B cell (primary cell): ENCODE measurements at places on chromosomes 2 and 18. TPM values are rescaled to one million over a fixed set of nuclear protein-coding genes. Genes with fewer than 3 reads are reported as not detected.

Gene IL37
- 0.79 TPM in 1 of 2 replicates, not detected in the other for total RNA-seq

Gene GPR17
- 0.22 TPM in 1 of 2 replicates, not detected in the other for total RNA-seq

Gene DTNA
- not detected in 2 replicates for total RNA-seq

Gene FAM124B
- total RNA-seq, result 0.34 TPM in 1 of 2 replicates, not detected in the other

Gene ZNF512
- total RNA-seq, result 65.2 and 72.3 TPM in 2 replicates

Gene SRD5A2
- total RNA-seq, result not detected in 2 replicates

Gene SP140L
- total RNA-seq, result 154 and 167 TPM in 2 replicates

Gene SULT1C4
- not detected in 2 replicates for total RNA-seq

Gene RUFY4
- not detected in 2 replicates for total RNA-seq

Gene CCL20
- not detected in 2 replicates for total RNA-seq

Gene DQX1
- total RNA-seq, result 0.57 and 0.87 TPM in 2 replicates

Gene RPRM
- total RNA-seq, result not detected in 2 replicates

DNA sequence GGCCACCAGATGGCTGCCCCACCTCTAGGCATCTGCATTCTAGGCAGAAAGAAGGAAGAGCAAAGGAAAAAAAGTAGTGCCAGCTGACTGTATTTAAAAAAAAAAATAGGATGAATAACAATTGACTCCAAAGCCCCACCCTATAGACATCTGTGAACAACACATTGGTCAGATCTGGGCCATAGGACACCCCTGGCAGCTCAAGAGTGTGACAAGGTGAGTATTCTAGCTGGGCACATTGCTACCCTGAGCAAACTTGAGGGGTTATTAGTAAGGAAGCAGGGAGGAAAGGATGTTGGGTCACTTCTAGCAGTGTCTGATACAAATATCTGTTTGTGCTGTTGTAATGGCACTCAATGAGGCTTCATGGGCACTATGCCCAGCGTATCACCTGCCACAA, 58.6 kb upstream of the NPAS2 start:
- H3K4me1 ChIP-seq, result no peaks in the 10 kb centered on the region
- H3K27ac ChIP-seq, result no peak overlapping the region
- no peak overlapping the region for H3K4me3 ChIP-seq
- DNase-seq, result no peak

GRCh38 chr2:144659731-144660275, 139.9 kb upstream of the ZEB2 start:
- no peak overlapping the region for H3K27ac ChIP-seq
- H3K27me3 ChIP-seq, result no peaks in the 10 kb centered on the region
- no peak overlapping the region for H3K4me3 ChIP-seq
- H3K36me3 ChIP-seq, result no peaks in the 10 kb centered on the region

GRCh38 chr2:136119717-136120675, 2.0 kb upstream of the CXCR4 start:
- no peaks in the 10 kb centered on the region for H3K27me3 ChIP-seq
- peak overlapping the region; percentile 96 for H3K27ac ChIP-seq
- H3K36me3 ChIP-seq, result peaks cover 15% of the 10 kb centered on the region
- H3K4me3 ChIP-seq, result peak overlapping the region; percentile 95
- peaks cover 53% of the 10 kb centered on the region for H3K4me1 ChIP-seq

- DNase-seq, result no peak
- no peaks in the 10 kb centered on the region for H3K4me1 ChIP-seq
- H3K36me3 ChIP-seq, result no peaks in the 10 kb centered on the region
- peaks cover 24% of the 10 kb centered on the region for H3K27me3 ChIP-seq
Measured at GRCh38 chr2:183072177-183072576, 6.4 kb upstream of the DUSP19 start.

GRCh38 chr18:34647251-34647650, 62.8 kb upstream of the DTNA start:
- no peaks in the 10 kb centered on the region for H3K4me1 ChIP-seq
- H3K36me3 ChIP-seq, result no peaks in the 10 kb centered on the region
- no peak for DNase-seq

DNA sequence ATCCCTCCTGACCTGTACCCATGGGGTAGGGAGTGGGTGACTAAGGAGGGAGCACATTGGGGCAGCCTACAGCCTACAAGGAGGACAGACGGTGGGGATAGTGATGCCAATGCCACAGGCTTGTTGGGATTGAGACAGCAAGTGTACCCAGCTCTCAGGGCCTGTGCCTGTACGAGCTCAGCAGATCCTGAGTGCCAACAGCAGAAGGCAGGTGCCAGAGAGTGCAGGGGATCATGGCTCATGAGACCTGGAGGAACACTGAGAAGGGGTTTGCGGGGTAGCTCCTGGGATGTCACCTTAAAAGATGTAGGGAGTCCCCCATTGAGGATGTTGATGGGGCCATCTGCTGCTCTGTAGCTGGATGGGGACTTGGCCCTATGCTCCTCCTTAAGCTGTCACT, 10.3 kb upstream of the SNED1 start:
- H3K36me3 ChIP-seq, result no peaks in the 10 kb centered on the region
- DNase-seq, result no peak
- H3K27ac ChIP-seq, result no peak overlapping the region
- no peaks in the 10 kb centered on the region for H3K27me3 ChIP-seq
- H3K4me1 ChIP-seq, result peaks cover 4% of the 10 kb centered on the region
- H3K4me3 ChIP-seq, result no peak overlapping the region

- H3K27me3 ChIP-seq, result no peaks in the 10 kb centered on the region
- H3K27ac ChIP-seq, result peak overlapping the region; percentile 9
- H3K4me1 ChIP-seq, result peaks cover 47% of the 10 kb centered on the region
- H3K36me3 ChIP-seq, result no peaks in the 10 kb centered on the region
- no peak overlapping the region for H3K4me3 ChIP-seq
Measured at GRCh38 chr2:118059919-118060478, 28.3 kb upstream of the INSIG2 start.

DNA sequence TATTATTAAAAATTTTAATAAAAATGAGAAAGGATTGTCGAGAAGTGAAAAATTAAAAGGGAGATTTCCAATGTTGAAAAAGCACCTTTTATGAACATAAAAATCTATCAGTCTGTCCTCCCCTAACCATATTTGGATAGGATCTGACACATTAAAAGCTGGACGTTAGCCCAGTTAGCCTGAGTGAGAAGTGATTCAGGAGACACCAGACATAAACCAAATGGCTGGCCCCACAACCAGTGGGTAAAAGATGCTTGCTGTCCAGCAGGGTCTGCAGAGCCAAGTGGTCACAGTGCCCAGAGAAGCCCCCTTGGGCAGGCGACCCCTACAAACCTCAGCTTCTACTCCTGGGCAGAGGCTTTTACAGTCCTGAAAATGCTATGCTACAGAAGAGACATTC, 253.8 kb upstream of the LYPD1 start:
- H3K27me3 ChIP-seq, result no peaks in the 10 kb centered on the region
- H3K27ac ChIP-seq, result no peak overlapping the region
- no peak overlapping the region for H3K4me3 ChIP-seq
- H3K36me3 ChIP-seq, result no peaks in the 10 kb centered on the region
- H3K4me1 ChIP-seq, result no peaks in the 10 kb centered on the region
- no peak for DNase-seq

- H3K27me3 ChIP-seq, result no peaks in the 10 kb centered on the region
- no peak overlapping the region for H3K27ac ChIP-seq
Measured at GRCh38 chr18:22667616-22668422, 250.1 kb upstream of the CTAGE1 start.

- H3K36me3 ChIP-seq, result no peaks in the 10 kb centered on the region
- H3K27ac ChIP-seq, result no peak overlapping the region
- H3K27me3 ChIP-seq, result no peaks in the 10 kb centered on the region
- no peak overlapping the region for H3K4me3 ChIP-seq
- DNase-seq, result no peak
- H3K4me1 ChIP-seq, result peaks cover 10% of the 10 kb centered on the region
Measured at GRCh38 chr2:203654826-203655225, 51.6 kb upstream of the CD28 start.

- H3K4me3 ChIP-seq, result no peak overlapping the region
- no peaks in the 10 kb centered on the region for H3K27me3 ChIP-seq
- H3K36me3 ChIP-seq, result peaks cover 6% of the 10 kb centered on the region
- DNase-seq, result peak; percentile 57
Measured at GRCh38 chr18:45910405-45911023, 56.6 kb downstream of the EPG5 start.

- no peak overlapping the region for H3K4me3 ChIP-seq
- no peaks in the 10 kb centered on the region for H3K36me3 ChIP-seq
- H3K27ac ChIP-seq, result no peak overlapping the region
- no peak for DNase-seq
Measured at GRCh38 chr2:237556773-237557632, 9.4 kb upstream of the PRLH start.

GRCh38 chr2:104049981-104050380, 803.9 kb upstream of the POU3F3 start:
- no peaks in the 10 kb centered on the region for H3K4me1 ChIP-seq
- no peaks in the 10 kb centered on the region for H3K27me3 ChIP-seq
- no peak for DNase-seq
- H3K36me3 ChIP-seq, result no peaks in the 10 kb centered on the region
- H3K4me3 ChIP-seq, result no peak overlapping the region

- peak overlapping the region; percentile 19 for H3K4me3 ChIP-seq
- H3K4me1 ChIP-seq, result peaks cover 47% of the 10 kb centered on the region
- no peak overlapping the region for H3K27ac ChIP-seq
- DNase-seq, result no peak
- H3K27me3 ChIP-seq, result peaks cover 7% of the 10 kb centered on the region
Measured at GRCh38 chr2:174327021-174327840, 7.5 kb upstream of the SP9 start.

- no peaks in the 10 kb centered on the region for H3K36me3 ChIP-seq
- H3K27me3 ChIP-seq, result no peaks in the 10 kb centered on the region
- H3K4me1 ChIP-seq, result peaks cover 6% of the 10 kb centered on the region
- H3K27ac ChIP-seq, result no peak overlapping the region
- no peak overlapping the region for H3K4me3 ChIP-seq
Measured at GRCh38 chr2:73069041-73069854, 2.3 kb downstream of the SFXN5 start.

DNA sequence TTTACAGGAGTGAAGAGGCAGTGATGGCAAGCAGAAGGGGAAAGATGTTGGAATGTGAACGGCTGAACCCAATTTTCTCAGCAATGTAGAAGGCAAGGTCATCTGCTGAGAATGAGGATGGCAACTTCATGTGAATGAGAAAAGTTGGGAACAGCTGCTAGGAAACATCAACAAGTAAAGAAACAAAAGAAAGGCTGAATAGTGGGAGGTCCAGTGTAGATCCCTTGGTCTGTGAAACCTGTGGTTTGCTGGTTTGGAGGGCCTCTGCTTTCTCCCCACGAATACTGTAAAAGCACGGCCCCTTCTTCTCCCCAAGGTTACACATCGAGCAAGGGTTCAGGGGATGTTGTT, 27.4 kb downstream of the MARCHF4 start:
- DNase-seq, result no peak
- no peak overlapping the region for H3K27ac ChIP-seq
- H3K4me1 ChIP-seq, result no peaks in the 10 kb centered on the region
- no peak overlapping the region for H3K4me3 ChIP-seq

- H3K4me1 ChIP-seq, result no peaks in the 10 kb centered on the region
- H3K27ac ChIP-seq, result no peak overlapping the region
- no peaks in the 10 kb centered on the region for H3K36me3 ChIP-seq
Measured at GRCh38 chr2:187493180-187493579, 45.1 kb upstream of the CALCRL start.

- H3K36me3 ChIP-seq, result no peaks in the 10 kb centered on the region
- DNase-seq, result no peak
- H3K4me1 ChIP-seq, result peaks cover 13% of the 10 kb centered on the region
- no peak overlapping the region for H3K27ac ChIP-seq
Measured at GRCh38 chr2:126616606-126617069, 39.3 kb upstream of the GYPC start.

- DNase-seq, result no peak
- no peak overlapping the region for H3K27ac ChIP-seq
- no peak overlapping the region for H3K4me3 ChIP-seq
- no peaks in the 10 kb centered on the region for H3K36me3 ChIP-seq
- no peaks in the 10 kb centered on the region for H3K4me1 ChIP-seq
Measured at GRCh38 chr2:39300044-39300978, 56.5 kb upstream of the CDKL4 start.

DNA sequence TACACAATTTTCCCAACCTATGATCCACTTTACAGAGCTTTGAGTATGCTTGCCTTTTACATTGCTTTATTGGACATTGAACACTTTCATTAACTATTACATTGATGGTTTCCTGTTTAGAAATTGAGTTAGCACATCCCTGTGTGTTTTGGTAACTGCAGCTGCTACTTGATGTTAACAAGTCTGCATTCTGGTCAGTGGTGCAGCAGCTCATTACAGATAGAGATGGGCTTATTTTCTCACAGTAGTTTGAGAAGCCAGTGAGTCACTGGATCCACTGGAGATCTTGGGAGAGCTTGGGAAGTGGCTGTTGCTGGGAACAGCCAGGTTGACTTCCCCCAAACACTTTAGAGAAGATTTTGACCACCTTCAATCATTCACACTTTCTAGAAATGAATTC, 150.5 kb downstream of the ARHGAP15 start:
- DNase-seq, result no peak
- no peak overlapping the region for H3K27ac ChIP-seq
- H3K36me3 ChIP-seq, result peaks cover 8% of the 10 kb centered on the region
- H3K27me3 ChIP-seq, result no peaks in the 10 kb centered on the region
- H3K4me3 ChIP-seq, result no peak overlapping the region

GRCh38 chr2:190408538-190409271, 550 bp downstream of the MFSD6 start:
- H3K27ac ChIP-seq, result peak overlapping the region; percentile 95
- DNase-seq, result peak; percentile 90
- peaks cover 24% of the 10 kb centered on the region for H3K4me1 ChIP-seq

- no peak for DNase-seq
- no peak overlapping the region for H3K4me3 ChIP-seq
- H3K27me3 ChIP-seq, result no peaks in the 10 kb centered on the region
- H3K36me3 ChIP-seq, result no peaks in the 10 kb centered on the region
- H3K4me1 ChIP-seq, result no peaks in the 10 kb centered on the region
Measured at GRCh38 chr2:22694856-22695255, 690.1 kb upstream of the KLHL29 start.

DNA sequence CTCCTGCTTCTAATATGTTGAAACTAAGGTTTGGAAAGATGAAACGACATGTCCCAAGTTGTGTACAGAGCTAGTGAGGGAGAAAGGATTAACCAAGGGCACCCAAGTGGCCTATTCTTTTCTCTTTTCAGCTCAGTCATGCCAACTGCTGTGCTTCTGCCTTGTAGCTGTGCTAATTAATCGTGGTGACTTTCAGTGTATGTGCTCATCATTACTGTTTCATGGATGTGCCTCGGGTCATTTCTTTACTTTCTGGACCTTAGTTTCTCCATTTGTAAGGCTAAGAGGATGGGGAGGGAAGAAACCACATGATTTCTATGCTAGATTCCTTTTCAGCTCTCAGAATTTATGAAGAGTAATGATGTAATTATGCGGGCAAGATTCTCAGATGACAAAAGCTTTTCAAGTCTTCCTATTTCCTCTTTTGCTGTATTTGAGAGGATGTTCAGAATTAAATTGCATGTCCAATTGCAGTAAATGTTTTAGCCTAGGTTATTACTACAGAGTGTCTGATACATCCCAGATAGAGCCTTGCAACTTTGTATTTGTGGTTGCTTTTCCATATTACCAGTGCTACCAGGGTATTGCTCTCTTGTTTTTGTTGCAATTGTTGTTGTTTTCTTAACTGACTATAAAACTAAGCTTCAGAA, 621.2 kb downstream of the CNTNAP5 start:
- H3K36me3 ChIP-seq, result no peaks in the 10 kb centered on the region
- DNase-seq, result no peak
- no peaks in the 10 kb centered on the region for H3K4me1 ChIP-seq
- no peak overlapping the region for H3K27ac ChIP-seq
- no peak overlapping the region for H3K4me3 ChIP-seq
